Breast epithelium (tissue), 4 donors: ENCODE measurements at places on chromosomes 5 and 9. TPM values are rescaled to one million over a fixed set of nuclear protein-coding genes. Genes with fewer than 3 reads are reported as not detected.

The NELFB gene
- total RNA-seq = 38.7 TPM

The HSD17B3 gene
- not detected for total RNA-seq

The MYMK gene
- total RNA-seq = not detected

DNA sequence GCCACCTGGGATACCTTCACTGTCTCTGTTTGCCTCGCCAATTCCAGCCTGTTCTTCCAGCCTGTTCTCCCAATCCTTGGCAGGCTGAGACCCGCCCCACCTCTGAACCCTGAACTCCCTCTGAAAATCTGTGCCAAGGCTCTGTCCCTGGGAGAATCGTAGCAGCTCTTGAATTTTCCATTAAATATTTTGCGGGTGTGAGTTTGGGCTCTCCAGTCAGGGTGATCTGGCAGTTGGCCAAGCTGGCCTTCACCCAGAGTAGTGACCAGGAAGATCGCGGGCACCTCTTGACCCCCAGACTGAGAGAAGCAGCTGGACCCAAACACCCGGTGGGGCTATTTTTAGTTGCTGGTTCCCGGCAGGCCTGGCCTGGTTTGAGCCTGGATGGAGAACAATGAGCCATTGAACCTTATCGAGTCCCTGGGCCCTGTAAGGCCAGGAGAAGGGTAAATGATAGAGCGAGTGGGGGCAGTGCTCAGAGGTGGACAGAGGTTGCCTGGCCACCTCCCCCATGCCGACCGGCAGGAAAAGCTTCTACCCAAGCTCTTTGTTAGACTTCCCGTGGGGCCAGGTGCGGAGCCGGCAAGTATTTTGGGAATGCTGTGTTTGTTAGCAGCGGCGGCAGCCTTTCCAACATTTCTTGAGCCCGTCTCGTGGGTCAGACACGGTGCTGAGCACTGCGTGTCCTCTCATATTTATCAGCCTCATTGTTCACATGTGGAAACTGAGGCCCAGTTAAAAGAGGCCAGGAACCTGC is 146.2 kb downstream of the RGS3 start:
- DNase-seq = peak; percentile 71

DNA sequence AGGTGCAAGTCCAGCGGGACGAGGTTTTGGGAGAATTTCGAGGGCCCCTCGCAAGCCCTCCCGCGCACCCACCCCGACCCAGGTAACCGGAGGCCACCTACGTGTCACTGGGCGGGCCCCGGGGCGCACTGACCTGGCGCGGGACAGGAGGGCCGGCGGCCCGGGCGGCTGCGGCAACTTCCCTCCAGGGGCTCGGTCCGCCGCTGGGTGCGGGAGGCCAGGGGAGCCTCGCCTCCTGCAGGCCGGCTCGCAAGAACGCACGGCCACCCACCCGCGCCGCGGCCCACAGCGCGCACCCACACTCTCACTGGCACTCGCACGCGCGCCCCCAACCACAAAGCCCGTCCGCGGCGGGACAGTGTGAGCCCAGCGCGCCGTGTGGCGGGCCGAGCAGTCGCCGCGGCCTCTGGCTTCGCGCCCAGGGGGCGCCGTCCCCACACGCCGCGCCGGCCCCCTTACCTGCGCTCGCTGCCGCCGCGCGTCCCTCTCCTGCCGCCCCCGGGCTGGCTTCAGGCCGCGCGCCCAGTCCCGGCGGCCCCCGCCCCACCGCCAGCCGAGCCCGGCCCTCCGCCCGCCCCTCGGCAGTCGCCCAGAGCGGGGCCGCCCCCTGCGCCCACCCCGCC is 451 bp downstream of the LPAR1 start:
- DNase-seq = no peak

The RCL1 gene
- 111 TPM for total RNA-seq

GRCh38 chr9:130022566-130023143 is 20.3 kb downstream of the FNBP1 start:
- no peak for DNase-seq

- no peak for DNase-seq
Observed at GRCh38 chr5:122177161-122177560, 47.8 kb downstream of the ZNF474 start.

DNA sequence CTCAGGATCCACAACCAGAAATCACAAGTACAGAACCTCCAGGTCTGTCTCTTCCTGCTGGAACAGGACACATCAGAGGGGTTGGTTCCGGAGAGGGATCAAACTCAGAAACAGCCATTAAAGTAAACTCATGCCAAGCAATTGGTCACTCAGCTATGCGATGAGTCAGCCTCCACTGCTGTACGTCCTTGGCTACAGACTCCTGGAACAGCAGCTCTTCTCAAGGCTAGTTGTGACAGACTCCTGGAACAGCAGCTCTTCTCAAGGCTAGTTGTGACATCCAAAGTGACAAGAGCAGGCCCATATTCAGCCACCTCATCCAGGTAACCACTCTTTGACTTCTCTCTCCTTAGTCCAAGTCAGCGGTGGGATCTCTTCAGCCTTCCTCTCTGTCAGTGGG is at the start of gene SPINK13:
Gene SPINK13 (plus strand): TSS at position 229 of the 400 bp plus-strand sequence. CDS start 1,279 bp downstream, outside the sequence.
- no peak for DNase-seq

The PCDHAC1 gene
- 2.3 TPM for total RNA-seq

The IL4 gene
- not detected for total RNA-seq

The SMIM15 gene
- total RNA-seq = 34.0 TPM

GRCh38 chr5:161857358-161857757 is 9.4 kb downstream of the GABRA1 start:
- DNase-seq = no peak

- DNase-seq = no peak
Observed at GRCh38 chr9:136247947-136248637, 2.5 kb upstream of the QSOX2 start.
